Effector CD8-positive, alpha-beta T cell (primary cell): ENCODE measurements at places on chromosomes 2 and 18.

- no peak for DNase-seq
Measured at GRCh38 chr2:232207174-232207573, 171.4 kb upstream of the ALPP start.

DNA sequence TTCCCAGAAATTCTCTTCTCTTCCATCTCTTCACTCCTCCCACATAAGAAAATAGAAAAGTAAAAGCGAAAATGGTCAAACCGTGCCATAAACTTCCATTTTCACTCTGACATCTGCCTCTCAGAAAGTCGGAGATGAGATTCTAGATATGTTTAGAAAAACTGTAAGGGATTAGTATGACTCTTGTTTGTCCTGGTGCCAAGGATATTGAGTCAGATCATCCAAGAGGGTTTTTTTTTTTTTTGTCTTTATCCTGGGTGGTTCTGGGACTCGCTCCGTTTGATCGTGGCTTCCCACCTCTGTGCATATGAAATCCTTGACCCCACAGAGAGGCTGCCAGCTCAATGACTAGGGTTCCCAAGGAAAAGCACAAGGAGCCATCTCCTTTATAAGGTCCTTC lies 17.3 kb downstream of the EN1 start:
- DNase-seq, result no peak

GRCh38 chr2:231286964-231287363 lies 88.5 kb downstream of the ARMC9 start:
- no peak for DNase-seq

GRCh38 chr2:118812552-118812951 lies 34.9 kb downstream of the EN1 start:
- DNase-seq, result no peak

- no peak for DNase-seq
Measured at GRCh38 chr18:47471784-47472183, 220.3 kb upstream of the SKOR2 start.

DNA sequence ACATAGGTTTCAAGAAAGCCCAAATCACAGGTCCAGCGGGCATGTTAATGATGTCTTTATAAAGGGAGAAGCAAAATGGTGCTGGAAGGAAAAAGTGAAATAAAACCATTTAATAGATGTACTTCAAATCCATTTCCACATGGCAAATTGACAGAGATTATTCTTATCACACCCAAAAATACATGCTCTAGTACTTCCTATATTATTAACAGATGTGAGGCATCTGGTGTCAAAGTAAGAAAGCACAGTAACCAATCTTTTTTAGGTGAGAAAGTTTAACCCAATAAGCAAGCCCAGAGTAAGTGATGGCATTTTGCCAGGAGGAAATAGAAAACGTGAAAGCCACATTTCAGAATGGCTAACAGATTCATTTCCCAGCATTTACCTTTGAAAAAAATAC lies 128.0 kb downstream of the ABCA12 start:
- DNase-seq, result no peak

GRCh38 chr2:124996406-124996805 lies 971.3 kb downstream of the CNTNAP5 start:
- DNase-seq, result no peak

DNA sequence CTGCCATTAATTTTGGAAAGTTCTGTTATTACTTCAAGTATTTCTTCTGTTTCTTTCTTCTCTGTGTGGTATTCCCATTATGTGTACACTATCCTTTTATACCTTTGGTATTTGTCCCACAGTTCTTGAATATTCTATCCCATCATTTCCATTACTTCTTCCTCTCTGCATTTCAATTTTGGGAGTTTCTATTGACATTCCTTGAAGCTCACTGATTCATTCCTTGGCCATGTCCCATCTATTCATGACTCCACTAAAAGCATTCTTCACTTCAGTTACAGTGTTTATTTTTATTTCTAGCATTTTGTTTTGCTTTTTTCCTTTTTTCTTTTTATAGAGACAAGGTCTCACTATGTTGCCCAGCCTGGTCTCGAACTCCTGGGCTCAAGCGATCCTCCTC lies 30.3 kb downstream of the PROC start:
- no peak for DNase-seq

DNA sequence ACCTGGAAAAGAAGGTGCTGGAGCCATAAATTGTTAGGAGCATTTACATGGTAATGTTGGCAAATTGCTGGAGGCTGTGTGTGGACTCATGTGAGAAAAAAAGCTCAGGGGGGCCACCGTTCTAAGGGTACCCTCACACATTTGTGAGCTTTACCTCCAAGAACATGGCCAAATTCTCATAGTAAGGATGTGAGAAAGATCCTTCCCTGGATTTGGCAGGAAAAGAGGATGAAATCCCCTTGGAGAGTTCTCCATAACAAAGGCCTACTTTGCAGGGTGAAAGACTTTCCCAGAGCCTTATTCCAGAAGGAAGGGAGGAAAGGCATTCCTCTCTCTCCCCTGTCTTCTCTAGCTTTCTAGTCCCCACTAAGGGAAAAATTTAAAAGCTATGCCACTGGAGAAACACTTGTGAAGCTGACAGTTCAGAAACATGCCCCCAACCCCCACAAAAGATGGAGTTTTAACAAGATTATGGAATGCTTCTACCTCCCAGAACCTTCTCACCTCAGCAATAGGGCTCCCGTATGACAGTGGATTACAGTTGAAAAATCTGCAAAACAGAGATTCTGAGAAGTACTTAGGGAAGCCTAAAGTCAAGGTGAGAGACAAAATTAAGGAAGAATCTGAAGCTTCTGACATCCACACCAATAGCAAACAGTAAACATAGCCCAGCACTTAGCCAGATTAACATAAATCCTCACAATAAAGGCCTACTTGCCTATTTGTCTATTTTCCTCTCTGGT lies 20.2 kb upstream of the ERMN start:
- no peak for DNase-seq

GRCh38 chr2:81739966-81740365 lies 1435.4 kb upstream of the LRRTM1 start:
- no peak for DNase-seq

DNA sequence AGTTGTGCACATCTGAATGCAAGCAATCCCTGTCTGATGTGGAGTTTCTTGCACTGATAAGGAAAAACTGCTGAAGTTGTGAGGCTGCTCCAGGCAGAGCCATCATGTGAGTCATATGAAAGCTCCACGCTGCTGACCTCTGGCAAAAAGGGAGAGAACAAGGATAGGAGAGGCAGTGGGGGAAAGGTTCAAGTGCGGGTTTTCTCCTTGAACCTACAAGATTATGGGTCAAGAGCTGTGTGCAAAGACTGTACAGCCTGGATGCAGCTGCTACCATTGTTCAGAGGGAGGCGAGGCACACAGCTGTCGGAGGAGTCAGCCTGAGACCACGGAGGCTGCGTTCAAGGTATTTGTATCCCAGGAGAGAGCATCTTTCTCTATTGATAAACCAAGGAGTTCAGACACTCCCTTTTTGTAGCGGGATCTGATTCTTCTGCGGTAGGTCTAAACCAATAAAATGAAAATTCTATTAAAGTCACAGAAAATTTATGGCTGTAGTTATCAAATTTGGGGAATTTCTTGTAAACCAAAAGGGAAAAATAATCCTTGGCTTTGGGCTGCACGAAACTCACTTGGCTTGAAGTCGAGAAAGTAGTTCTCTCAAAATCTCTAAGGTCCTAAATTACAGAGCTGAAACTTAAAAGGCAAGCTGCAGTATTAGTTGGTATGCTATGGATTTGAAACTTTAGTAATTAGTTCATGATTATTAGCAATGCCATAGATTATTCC lies at the start of gene CDK15:
Gene CDK15 (plus strand): TSS at position 96 of the 729 bp plus-strand sequence. CDS start 128 bp downstream, at position 224.
- DNase-seq, result no peak

- DNase-seq, result no peak
Measured at GRCh38 chr2:188787658-188788240, 186.4 kb upstream of the COL3A1 start.

GRCh38 chr2:126858013-126858412 lies 40.7 kb upstream of the TEX51 start:
- no peak for DNase-seq

DNA sequence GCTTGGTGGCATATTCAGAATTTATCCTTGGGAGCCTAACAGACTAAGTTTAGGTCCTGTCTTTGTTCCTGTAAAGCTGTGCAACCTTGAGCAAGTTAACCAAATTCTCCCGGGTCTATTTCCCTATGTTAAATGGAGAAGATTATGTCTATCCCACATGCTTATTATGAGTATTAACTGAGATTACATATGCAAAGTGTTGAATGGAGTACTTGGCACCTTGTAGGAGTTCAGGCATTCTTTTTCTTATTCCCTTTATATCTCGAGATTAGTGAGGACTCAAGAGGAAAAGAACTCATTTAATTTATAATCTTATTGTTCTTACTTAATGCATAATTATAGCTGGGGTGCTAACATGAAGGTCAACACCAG lies 184.6 kb downstream of the FMNL2 start:
- DNase-seq, result no peak

DNA sequence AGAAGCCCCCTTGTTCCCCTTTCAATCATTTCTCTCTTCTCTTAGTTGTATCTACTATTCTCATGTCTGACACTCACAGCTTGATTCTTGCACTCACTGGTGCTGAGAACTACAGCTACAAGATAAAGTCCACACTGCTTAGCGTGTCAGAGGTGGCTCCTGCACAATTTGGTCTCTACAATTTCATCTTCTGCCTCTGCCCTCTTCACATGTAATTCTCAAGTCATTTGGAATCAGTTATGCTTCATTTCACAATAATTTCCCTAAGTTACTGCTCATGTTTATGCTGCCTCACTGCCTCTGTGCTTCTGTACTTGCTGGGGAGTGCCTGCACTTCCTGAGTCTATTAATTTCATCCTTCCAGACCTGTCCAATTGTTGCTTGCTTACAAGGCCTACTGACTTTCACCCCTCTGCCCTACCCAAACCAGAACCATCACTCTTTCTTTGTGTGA lies 11.6 kb upstream of the NAB1 start:
- no peak for DNase-seq

DNA sequence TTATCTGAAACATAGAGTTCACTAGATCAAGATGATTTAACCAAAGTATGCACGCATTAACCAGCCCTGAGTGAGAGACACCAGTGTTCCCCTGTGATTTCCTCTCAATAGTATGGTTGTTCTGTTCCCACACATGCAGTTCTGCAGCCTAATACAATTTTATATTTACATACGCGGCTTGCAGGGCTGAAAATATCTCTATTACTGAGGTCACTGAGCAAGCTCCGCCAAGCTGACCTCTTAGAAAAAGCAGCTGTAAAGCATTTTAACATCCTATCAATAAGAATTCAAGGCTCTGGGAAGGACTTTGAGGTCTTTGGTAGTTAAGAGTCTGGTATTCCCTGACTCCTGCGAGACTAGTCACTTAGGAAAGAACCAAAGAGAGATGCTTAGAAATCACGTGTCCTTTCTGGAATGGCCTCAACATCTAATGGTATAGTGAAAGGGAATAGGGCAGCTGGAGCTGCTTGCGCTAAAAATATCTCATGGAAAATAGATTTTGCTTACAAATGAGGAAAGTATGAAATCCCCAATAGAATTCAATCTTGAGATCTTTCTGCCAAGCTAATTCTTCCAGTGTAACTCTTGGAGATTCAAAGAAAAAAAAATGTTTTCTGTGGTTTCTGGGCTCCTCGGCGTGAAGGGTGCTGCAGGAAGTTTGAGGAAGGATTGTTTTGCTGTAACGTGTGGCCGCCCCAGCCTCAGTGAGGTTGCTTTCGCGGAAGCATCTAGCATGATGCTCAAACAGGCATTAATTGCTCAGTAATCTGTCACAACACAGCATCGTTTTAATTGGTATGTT lies 59.2 kb downstream of the DOCK10 start:
- DNase-seq, result no peak

DNA sequence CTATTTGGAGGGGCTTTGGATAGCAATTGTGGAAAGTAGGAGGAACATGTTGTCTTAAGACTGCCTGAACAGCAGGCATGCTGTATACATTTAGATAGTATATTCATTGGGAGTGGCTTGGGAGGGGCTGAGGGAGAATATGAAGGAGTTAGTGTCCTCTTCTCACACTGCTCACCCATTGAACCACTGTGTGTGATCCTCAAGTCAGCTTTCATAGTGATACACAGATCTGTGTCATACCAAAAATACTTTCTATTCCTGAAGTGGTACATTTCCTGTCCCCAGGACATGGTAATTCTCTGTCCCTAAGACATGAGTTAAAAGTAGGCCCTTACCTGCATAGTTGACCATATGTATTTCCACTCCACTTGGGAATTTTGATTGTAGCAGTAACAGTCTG lies 9.6 kb downstream of the NEMP2 start:
- no peak for DNase-seq

GRCh38 chr2:228545748-228546145 lies 364.3 kb upstream of the SPHKAP start:
- DNase-seq, result no peak

DNA sequence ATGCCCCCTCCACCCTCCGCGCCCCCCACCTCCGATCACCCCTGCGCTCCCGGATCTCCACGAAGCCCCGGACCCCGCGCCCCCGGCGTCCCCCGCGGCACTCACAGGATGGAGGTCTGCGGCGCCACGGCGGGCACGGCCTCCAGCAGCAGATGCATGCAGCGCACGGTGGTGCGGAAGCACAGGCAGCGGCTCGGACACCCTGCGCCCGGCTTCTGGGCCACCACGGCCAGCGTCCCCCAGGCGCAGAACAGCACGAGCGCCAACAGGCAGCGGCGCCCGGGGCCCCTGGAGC lies 217 bp downstream of the PXDN start:
- no peak for DNase-seq

DNA sequence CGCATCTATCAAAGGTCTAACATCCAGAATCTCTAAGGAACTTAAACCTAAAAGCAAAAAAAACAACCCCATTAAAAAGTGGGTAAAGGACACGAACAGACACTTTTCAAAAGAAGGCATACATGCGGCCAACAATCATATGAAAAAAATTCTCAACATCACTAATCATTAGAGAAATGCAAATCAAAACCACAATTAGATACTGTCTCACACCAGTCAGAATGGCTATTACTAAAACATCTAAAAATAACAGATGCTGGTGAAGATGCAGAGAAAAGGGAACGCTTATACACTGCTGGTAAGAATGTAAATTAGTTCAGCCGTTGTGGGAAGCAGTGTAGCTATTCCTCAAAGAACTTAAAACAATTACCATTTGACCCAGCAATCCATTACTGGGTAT lies 38.0 kb downstream of the PPP3R1 start:
- DNase-seq, result no peak

GRCh38 chr2:43605079-43605655 lies 9.3 kb upstream of the THADA start:
- DNase-seq, result no peak

- no peak for DNase-seq
Measured at GRCh38 chr2:24792542-24792873, 683 bp downstream of the PTRHD1 start.

- no peak for DNase-seq
Measured at GRCh38 chr2:101556033-101556459, 81.1 kb upstream of the RFX8 start.

GRCh38 chr18:8962192-8962779 lies 140.2 kb upstream of the NDUFV2 start:
- DNase-seq, result no peak

- DNase-seq, result no peak
Measured at GRCh38 chr2:160516547-160517365, 23.1 kb upstream of the RBMS1 start.
